Stimulated activated CD4-positive, alpha-beta T cell treated with anti-CD3 and anti-CD28 coated beads, Interleukin-1b, Interleukin-23, amount 100 ng/mL, for 48 hours (primary cell): ENCODE measurements at places on chromosomes 2 and 18.

- no peak for DNase-seq
Measured at GRCh38 chr2:203376173-203376572, 48.0 kb downstream of the ABI2 start.

DNA sequence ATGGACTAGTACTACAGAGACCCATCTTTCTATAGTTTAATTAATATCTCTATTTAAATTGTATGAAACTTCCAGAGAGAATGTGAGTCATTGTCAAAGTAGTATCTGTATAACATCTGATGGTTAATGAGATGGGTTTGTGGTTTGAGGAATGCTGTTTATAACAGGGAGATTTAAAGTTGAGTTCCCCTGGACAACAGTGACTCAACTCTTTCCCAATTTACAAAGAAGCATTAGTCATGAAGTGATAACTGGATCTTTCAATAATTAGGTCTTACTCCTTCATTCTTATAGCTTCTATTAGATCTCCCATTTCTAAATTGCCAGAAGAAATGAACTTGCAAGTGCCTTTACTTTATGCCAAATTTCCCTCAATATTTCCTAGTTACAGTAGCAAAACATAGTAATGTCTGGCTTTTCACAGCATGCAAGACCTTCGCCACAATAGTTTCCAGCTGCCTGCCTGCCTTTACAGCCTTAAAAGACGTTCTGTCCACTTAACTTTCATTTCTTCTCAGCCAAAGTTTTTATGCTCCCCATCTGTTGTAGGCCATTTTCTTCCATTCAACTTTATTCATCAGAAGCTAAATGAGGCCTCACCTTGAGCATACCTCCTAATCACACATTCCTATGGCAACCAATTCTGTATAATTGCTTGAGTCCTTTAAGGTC is 47.7 kb upstream of the WDR75 start:
- DNase-seq: no peak

GRCh38 chr18:22523481-22523880 is 105.8 kb upstream of the CTAGE1 start:
- DNase-seq: no peak

DNA sequence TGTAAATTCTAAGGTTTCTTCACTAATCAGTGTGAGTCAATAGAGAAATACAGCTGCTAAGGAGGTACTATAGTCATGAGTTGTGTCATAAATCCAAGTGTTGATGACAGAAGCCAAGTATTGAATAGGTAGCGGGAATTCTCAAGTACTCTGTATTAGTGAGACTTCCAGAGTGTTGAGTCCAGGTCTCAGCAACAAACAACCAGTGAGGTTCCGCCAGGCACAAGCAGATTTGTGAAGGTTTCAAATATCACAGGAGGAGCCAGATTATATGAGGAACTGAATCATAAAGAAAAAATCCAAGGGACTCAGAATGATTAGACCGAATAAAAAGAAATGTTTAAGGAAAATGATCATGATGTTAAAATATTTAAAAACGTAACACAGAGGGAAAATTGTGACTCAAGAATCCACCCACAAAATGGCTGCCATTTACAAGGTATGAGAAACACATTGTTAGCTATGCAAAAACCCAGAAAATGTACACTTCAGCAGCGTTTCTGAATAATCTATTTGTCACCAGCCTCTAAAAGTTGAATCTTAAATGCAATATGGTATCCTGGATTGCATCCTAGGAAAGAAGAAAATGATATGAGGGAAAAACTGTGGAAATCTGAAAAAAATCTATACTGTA is 27.3 kb upstream of the EVA1A start:
- DNase-seq: no peak

DNA sequence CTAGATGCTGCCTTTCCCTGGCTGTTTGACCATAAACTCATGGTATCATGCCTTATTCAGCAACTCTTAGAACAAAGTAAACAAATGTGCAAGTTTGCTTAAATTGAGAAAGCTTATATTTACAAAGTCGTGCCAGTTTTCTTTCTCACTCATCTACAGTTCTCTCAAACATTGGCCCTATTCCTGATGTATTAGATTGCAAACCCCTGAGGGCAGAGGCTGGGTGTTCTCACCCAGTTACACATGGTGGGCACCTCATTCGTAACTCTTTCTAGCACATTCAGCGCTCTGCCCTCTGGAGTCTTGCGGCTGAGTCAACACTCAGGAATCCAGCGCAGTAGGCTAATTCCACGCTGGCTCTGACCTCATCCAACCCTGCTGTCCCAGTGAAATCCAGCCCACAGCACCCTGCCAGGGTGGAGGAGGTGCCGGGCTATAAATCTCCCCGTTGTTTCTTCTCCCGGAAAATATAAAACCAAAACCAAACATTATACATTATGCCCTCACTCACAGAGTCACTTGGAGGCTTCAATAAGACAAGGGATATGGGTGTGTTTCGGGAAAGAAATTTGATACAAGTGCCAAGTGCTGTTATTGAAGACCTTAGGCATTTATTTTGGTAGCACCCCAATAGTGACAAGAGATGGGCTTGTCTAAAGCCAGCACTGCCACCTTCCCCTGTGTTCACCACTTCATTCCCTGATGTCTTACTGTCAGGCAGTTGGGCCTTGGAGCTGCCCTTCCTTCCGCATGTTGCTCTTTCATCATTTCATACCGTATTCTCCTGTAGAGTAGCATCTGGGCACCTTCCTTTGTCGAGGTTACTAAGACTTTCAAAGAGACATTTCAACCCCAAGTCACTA is 287.4 kb downstream of the PRKCE start:
- no peak for DNase-seq

GRCh38 chr2:9558948-9559381 is 3.3 kb upstream of the ADAM17 start:
- no peak for DNase-seq

GRCh38 chr2:216056739-216057138 is 24.9 kb downstream of the PECR start:
- no peak for DNase-seq

GRCh38 chr2:172461591-172462372 is 34.4 kb downstream of the ITGA6 start:
- DNase-seq: peak; percentile 68

- peak; percentile 80 for DNase-seq
Measured at GRCh38 chr2:216606551-216607276, 26.5 kb upstream of the IGFBP2 start.

GRCh38 chr18:63741769-63742168 is 33.4 kb upstream of the SERPINB7 start:
- DNase-seq: no peak

DNA sequence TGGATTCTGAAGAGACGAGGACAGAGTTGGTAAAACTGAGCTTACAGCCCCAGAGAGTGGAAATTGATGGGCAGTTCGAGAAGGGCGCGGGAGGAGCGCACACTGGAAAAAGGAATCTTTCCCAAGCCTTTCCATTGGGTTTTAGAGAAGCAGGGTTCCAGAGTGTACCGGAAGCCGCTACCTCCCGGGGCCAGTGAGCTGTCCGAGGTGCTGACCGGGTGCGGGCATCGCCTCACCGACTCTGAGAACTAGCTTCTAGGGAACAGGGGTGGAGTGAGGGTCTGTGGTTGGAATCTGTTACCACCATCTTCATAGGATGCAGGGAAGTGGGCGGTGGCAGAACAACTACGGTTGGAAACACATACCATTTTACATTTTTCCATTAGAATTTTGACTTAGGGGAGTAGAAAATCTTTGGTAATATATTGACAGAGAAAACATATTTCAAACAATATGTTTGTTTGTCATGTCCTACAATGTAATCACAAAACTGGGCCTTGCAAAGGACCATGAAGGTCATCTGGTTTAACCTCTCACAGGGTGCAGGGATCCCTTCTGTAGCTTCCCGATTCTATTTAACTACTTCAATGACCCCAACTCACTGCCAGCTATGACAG is 724 bp downstream of the NMS start:
- DNase-seq: no peak

GRCh38 chr2:112293636-112294401 is 18.4 kb downstream of the ZC3H6 start:
- no peak for DNase-seq

GRCh38 chr2:238938003-238938400 is 90.1 kb downstream of the TWIST2 start:
- DNase-seq: no peak

DNA sequence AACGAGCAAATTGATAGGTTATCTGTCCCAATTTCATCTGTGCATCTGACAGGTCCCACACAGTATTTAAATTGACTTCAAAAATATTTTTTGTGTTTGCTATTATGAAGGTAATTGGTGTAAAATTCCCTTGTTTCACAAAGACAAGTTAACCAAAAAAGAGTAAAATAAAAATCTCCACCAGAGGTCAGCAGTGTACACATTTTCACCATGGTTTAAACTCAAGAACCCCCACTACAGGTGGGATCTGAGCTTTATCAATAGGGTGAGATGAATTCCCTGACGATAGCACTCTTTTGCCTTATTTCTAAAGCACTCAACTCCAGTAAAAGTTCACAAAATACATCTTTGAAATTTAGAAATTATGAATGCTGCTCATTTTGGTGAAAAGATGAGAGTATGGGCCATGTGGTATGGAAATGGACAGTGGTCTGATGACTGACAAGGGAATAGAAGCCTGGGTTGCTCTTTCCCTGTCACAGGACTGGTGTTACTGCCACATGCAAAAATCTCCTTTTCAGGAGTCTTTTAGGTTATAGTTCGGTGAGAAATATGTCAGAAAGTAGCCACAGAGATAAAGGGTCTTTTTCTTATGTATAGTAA is 68.0 kb downstream of the SERPINB8 start:
- DNase-seq: no peak
